HFF-Myc (cell line): ENCODE measurements at places on chromosomes 16 and 17.

- DNase-seq: no peak
Measured at GRCh38 chr17:9224485-9224884, 203.2 kb downstream of the NTN1 start.

- no peak for DNase-seq
Measured at GRCh38 chr17:13333661-13334060, 268.1 kb downstream of the HS3ST3A1 start.

DNA sequence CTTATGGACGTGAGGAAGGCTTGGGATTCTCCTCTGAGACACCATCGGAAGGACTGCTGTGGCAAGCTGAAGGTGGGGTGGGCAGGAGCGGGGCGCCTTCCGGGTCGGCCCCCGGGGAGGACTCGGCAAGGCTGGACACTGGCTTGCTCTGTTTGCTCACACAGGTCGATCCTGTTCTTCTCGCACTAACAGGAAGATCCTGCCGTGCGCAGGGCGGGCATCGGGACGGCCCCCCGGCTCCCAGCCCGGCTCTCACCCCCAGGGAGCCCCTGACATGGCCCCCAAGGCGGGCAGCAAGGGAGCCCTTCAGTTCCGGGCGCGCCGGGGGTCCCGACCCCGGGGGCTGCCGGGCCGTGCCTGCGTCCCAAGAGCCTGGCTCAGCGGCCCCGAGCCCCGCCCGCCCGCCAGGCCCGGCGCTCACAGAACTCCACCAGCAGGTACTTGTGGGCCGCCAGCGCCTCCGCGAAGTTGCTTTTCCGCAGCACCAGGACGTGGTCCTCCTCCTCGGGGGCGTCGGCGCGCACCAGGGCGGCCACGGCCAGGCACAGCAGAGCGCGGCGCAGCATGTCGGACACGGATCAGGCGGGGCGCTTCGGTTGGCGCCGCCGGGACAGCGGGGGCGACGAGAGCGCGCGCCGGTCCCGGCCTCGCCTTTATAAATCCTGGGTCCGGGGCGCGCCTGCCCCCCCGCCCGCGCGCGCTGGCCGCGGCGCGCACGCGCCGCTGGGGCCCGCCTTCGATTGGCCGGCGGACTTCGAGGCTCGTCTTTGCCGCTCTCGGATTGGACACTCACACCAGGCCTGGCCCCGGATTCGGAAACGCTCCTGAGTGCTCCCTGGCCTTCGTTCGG, at the start of gene P4HB:
Gene P4HB (minus strand): TSS at position 630 of the 850 bp plus-strand sequence. CDS start 64 bp downstream, at position 566.
- DNase-seq: no peak

- no peak for DNase-seq
Measured at GRCh38 chr17:80260791-80261158, at the start of gene RNF213. Gene RNF213, plus strand, starts transcription at chr17:80260852. Its CDS starts 2,830 bp downstream, at chr17:80263682.

GRCh38 chr17:32259586-32259985, 6.0 kb upstream of the RHBDL3 start:
- DNase-seq: no peak

GRCh38 chr16:83602761-83603722, 204.7 kb upstream of the HSBP1 start:
- DNase-seq: no peak
